ENCODE measurements at places on chromosomes 5 and 9.

- no peak for DNase-seq
Observed at GRCh38 chr9:74361508-74361907, 135.6 kb upstream of the RORB start.

DNA sequence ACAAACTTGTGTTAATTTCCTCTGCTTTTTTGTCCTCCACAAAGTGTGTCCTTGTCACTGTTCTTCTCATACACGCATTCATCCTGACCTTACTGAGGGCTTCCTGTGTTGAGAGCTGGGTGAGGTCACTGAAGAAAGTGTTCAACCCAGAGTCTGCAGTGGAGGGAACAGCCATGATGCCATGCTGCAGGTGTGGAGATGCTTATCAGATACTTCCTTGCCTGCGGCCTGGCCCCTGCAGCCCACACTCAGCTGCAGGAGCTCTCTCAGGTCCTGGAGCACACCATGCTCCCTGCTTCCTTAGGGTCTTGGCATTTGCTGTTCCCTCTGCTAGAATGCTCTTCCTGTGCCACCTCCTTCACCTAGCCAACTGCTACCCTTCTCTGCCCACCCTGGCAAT, 108.1 kb upstream of the SPRY4 start:
- DNase-seq, result no peak

DNA sequence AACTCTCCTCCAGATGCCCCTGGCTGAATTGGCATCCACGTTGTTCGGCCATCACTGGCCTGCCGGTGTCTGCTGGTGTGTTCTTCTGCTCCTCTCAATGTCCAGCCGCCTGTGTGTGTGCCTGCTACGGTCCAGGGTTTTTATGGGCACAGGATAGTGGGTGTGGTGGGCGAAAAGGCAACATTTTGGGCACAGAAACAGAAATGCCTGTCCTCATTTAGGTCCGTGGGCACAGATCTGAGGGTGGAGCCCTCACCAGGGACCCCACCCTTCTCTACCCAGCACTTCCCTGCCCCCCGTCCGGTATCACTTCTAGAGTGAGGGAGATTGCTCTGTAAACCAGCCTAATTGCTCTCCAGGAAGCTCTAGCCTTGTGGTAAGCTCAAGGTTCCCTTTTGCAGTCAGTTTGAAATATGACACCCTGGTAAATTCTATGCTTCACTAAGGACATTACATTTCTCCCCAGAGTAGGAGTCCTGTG, 410.1 kb downstream of the MAT2B start:
- DNase-seq, result peak; percentile 7

GRCh38 chr5:172524573-172525021, 70.3 kb upstream of the SH3PXD2B start:
- peak; percentile 1 for DNase-seq

GRCh38 chr9:16133556-16134227, 580.8 kb downstream of the CCDC171 start:
- DNase-seq, result peak; percentile 74

GRCh38 chr5:53109056-53109442, 508 bp downstream of the MOCS2 start:
- DNase-seq, result no peak

DNA sequence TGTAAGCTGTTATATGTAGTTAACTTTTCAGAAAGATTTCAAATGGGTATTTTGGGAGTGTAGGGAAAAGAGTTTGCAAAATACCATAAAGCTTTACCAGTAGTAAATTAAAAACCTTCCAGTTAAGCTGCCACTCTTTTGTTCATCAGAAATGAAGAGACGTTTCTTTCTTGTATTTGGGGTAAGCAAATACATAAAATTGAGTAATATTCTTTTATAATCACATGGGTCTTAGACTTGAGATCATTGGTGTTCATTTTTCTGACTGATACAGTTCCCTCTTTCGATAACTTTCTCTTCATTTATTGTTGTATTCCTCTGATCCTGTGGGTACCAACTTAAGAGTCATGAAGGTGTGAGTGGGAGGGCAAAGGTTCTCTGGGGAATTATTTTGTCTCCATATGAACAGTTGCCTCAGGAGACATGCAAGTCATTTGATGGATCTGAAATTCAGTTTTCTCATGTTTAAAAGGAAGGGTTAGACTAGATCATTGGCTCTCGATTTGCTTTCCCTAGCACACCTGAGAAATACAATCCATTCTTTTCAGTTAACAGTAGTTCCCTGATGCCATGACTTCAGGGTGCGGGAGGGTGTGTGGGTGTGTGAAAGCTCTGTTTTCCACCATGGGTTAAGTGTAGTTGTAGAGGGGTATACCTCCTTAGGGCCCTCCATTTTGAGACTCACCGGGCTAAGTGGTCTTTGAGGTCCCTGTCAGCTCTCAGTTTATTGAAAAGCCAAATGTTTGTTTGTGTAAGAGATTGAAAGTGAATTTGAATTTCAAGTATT, 47.7 kb downstream of the CNTRL start:
- no peak for DNase-seq

DNA sequence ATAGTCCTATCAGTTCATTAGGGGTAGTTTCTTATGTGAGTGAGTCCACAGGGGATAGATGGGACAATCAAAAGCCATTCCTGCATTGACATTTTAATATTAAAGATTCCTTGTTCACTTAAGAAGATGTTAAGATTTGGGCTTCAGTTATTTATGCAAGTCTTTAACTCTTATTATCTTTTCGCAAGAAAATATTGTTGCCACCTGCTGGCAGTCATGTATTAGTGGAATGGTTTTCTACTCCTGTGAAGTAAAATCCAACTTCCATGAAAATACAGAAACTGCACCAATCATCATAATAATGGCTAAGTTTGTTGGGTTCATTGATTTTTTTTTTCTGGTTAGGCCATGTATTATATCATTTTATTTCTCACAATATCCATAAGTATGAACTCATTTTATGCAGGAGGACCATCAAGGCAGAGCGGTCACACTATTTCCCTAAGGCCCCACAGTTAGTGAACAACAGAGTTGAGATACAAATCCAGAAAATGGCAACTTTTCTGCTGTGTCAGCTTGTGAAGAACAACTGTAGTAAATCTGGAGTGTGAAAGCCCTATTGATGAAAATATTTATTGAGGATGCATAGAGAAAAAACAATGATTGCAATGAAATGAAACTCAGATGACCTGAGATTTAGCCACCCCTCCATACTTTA, 88.5 kb upstream of the TXNDC8 start:
- DNase-seq, result peak; percentile 19

GRCh38 chr9:135023088-135023785, 64.2 kb upstream of the OLFM1 start:
- DNase-seq, result no peak

GRCh38 chr9:119375892-119376291, 6.7 kb upstream of the BRINP1 start:
- DNase-seq, result peak; percentile 33

- DNase-seq, result no peak
Observed at GRCh38 chr9:91532325-91532724, 108.7 kb upstream of the NFIL3 start.

GRCh38 chr9:104969116-104969515, 41.2 kb upstream of the ABCA1 start:
- no peak for DNase-seq

DNA sequence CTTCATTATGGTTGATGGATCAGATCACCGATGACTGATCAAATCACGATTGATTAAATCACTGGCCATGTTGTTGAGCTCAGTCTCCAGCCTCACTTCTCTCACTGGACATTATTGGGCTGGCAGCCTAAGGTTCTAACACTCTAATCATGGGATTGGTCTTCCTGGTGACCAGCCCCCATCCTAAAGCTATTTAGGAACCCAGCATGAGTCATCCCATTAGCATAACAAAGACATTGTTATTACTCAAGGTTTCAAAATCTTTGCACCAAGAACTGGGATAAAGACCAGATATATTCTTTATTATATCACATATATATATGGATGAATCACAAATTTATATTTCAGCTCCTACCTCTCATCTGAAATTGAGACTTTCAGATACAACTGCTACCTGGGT, 272.1 kb upstream of the IL12B start:
- no peak for DNase-seq

GRCh38 chr9:118083161-118083560, 379.0 kb downstream of the TLR4 start:
- DNase-seq, result no peak

- DNase-seq, result no peak
Observed at GRCh38 chr9:114392749-114393112, 4.9 kb upstream of the AKNA start.

GRCh38 chr5:151258816-151259215, 5.8 kb downstream of the GM2A start:
- DNase-seq, result no peak

DNA sequence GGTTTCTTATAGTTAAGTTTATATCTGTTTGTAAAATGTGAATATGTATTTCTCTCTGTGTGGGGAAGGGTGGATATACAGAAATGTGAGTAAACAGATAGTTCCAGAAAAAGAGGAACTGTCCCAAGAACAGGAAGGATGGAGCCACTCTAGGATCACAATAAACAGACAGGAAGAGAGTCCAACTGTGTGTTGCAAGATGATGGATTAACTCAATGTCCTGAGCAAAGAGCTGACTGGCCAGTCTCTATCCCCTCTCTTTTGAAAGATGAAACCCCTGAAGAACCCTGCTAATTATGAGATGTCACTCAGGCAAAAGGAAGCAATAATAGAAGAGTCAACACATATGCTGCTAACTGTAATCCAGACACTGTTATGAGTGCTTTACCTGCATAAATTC, 202.7 kb downstream of the SEMA6A start:
- no peak for DNase-seq

DNA sequence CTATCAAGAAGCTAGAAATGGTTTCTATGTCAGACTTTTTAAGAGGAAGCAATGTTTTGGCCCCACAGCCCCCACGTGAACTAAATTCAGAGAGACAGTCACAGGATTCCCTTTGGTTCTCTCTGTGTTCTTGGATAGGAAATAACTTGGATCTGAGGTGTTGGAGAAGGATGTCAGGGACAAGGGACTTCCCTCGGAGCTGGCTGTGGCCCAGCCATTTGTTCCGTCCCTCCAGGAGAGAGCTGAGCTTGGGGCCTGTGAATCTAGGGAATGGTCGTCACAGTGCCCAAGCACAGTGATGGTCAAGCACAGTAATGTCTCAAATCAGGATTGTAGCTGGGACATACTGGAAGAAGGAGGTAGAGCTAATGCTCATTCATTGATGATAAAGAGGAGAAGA, 2.0 kb downstream of the C7 start:
- no peak for DNase-seq

DNA sequence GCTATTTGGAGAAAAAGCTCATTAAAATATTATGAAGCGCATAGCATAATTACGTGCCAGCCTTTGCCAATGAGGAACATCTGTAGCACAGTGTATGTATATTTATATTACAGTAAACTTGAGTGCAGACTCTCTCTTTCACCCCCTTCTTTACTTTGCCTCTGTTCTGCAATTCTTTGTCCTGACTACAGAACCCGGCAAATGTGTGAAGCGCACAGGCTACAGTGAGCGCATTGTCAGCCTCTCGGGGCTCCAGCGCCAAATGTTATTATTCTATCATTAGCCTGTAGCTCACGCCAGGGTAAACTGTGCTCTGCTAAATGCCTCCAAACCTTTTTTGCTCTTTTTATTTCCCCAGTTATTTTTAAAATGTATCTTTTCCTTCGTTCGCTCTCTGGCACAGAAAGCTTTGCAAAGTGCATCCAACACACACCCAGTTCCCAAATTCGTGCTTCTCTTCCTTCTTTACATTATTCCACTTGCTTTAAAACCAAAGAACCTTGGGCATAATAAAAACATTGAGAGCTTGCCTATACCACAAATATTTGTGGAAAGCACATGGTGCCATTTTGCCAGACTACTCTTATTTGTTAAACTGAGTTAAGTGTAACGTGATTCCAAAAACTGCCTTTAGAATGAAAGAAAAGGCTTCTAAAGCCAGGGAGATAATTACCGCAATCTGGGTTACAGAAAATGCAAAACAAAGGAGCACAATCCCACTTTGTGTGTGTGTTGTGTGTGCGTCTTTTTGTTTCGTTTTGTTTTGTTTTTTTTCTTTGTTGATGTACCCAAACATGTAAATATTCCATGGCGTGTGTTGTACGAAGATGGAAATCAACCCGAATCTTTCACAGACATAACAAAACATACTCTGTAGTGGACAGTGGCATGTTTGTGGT, 164.1 kb upstream of the MPDZ start:
- DNase-seq, result no peak

GRCh38 chr5:112616812-112617547, 120.7 kb upstream of the APC start:
- no peak for DNase-seq

- no peak for DNase-seq
Observed at GRCh38 chr5:149853331-149853648, 91.3 kb downstream of the PDE6A start.

DNA sequence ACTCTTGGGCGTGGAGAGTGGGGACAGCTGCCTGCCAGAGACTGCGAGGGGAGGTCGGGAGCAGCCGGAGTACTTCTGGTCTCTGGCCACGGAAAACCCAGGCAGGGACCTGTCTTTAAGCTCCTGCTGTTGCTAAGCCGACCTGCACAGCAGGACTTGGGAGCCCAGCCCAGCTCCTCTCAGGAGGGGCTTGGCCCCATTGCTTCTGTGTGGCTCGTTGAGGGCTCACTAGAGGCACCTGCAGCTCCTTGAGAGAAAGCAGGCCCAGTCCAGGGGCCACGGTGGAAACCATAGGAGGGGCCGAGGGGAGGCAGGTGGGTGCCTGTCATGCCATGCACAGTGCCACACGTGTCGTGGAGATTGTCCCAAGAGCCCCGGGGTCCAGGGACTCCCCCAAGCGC, 3.3 kb upstream of the LCN2 start:
- DNase-seq, result no peak

GRCh38 chr9:91646702-91647101, 223.1 kb upstream of the NFIL3 start:
- no peak for DNase-seq

GRCh38 chr5:143592648-143593047, 189.2 kb upstream of the NR3C1 start:
- no peak for DNase-seq

GRCh38 chr5:16464664-16465543, 696 bp downstream of the ZNF622 start:
- peak; percentile 25 for DNase-seq

DNA sequence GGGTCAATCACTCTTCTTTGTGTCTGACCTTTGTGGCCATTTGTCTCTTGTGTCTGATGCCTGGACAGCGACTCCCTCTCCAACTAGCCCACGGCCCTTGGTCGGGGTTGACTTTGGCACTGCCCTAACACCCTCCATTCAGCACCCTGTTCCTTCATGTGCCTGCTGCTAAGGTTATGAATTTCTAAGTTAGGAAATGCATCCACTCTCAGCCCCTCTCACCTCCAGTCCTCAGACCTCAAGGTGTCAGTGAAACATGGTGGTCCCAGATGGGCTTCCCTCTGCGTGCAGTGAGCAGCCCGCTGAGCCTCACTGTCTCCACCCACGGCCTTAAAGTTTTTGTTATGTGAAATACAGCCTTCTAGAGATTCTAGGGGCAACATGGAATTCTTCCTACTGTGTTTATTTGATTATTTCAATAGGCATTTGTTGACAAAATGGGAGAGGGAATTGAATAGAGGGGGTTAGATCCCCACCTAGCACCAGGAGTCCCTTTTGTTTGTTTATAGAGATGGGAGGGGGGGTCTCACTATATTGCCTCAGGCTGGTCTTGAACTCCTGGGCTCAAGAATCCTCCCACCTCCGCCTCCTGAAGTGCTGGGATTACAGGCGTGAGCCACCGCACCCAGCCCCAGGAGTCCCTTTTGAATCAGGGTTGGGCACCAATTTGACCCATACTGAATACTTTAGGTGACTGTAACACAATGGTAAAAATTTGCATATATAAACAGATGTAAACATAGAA, 1.6 kb upstream of the GLIPR2 start:
- DNase-seq, result no peak

All from GM03348 (cell line).